ENCODE measurements at places on chromosomes 12 and 14. TPM values are rescaled to one million over a fixed set of nuclear protein-coding genes. Genes with fewer than 3 reads are reported as not detected.
A peak's percentile ranks its signal among the peaks of the same experiment; 100 is the strongest.

DNA sequence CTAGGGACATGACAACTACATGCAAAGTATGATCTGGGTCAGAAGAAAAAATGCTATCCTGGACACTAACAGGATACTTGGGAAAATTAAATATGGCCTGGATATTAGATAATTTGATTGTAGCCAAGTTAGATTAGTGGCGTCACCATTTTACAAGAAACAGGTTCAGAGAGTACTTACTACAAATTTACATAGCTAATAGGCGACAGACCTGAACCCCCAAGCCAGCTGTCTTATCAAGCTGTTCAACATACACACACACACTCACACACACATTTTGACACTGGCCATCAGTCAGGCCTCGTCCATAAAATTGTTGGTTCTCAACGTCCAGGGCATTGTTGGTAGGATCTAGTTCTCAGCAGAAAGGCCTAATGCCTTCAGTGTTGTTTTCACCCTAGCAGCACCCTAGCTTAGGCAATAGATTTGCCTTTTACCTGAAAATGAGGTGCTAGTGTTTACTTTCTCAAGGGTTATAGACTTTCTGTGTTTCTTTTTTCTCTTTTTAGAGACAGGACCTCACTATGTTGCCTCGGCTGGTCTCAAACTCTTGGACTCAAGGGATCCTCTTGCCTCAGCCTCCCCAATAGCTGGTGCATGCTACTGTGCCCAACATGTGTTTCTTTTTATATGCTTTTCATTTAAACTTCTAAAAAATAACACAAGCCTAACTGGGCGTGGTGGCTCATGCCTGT is 3.3 kb upstream of the C14orf93 start:
- no peak for DNase-seq

The KIF5A gene
- 0.32 TPM for polyA plus RNA-seq

The DNAI7 gene
- polyA plus RNA-seq: 5.2 TPM

GRCh38 chr14:66015071-66015780 is 470.9 kb upstream of the CCDC196 start:
- DNase-seq: peak; percentile 42

- no peak for DNase-seq
Observed at GRCh38 chr12:57614178-57614947, 3.1 kb downstream of the ARHGEF25 start.

The TEX52 gene
- polyA plus RNA-seq: 0.63 TPM

The KRT6C gene
- not detected for polyA plus RNA-seq

DNA sequence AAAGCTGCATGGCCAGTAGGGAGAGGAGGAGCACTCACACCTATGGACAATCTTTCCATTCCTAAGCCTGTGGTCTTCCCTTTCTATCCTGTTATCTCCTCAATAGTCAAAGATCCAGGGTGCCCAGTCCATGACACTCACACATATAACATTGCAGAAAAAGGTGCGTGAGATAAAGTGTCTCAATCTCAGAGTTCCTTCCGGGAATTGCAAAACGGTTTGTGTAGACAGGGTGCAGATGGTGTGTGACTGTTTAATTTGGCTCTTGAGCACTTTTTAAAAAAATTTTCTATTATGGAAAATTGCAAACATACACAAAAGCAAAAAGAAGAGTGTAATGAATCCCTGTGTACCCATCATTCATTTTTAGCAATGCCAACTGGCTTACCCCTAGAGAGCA is 1493.6 kb downstream of the AACS start:
- no peak for DNase-seq
